Fibroblast of the aortic adventitia (primary cell): ENCODE measurements at places on chromosomes 12 and 14. TPM values are rescaled to one million over a fixed set of nuclear protein-coding genes. Genes with fewer than 3 reads are reported as not detected.

The LUM gene
- 88.8 and 582 TPM in 2 replicates for total RNA-seq

The OR6C2 gene
- not detected in 2 replicates for total RNA-seq

The TMEM260 gene
- total RNA-seq, result 6.4 and 19.1 TPM in 2 replicates

The CACNA1C gene
- 6.0 and 16.6 TPM in 2 replicates for total RNA-seq

The KRT83 gene
- total RNA-seq, result not detected in 2 replicates

The AMDHD1 gene
- 0.63 TPM in 1 of 2 replicates, not detected in the other for total RNA-seq

The DNAJC22 gene
- total RNA-seq, result 1.6 and 2.5 TPM in 2 replicates

The ANKS1B gene
- 1.5 and 47.0 TPM in 2 replicates for total RNA-seq

The TRIM9 gene
- total RNA-seq, result 0.49 and 1.6 TPM in 2 replicates

The TMCC3 gene
- total RNA-seq, result 0.65 and 0.72 TPM in 2 replicates

The KRT6C gene
- total RNA-seq, result not detected in 2 replicates

The RILPL1 gene
- 14.2 and 19.6 TPM in 2 replicates for total RNA-seq

The PRR4 gene
- 3.4 and 7.1 TPM in 2 replicates for total RNA-seq

The RTL1 gene
- total RNA-seq, result not detected in 2 replicates

The MRPL52 gene
- 14.2 and 69.9 TPM in 2 replicates for total RNA-seq

The GRIP1 gene
- 0.90 and 4.4 TPM in 2 replicates for total RNA-seq

The GALNT9 gene
- 0.49 TPM in 1 of 2 replicates, not detected in the other for total RNA-seq

The TEX52 gene
- total RNA-seq, result not detected in 2 replicates

The E2F7 gene
- total RNA-seq, result 2.3 and 23.4 TPM in 2 replicates

The IFNG-AS1 gene
- total RNA-seq, result 0.09 TPM in 1 of 2 replicates, not detected in the other

The GALNT6 gene
- total RNA-seq, result 0.74 and 22.1 TPM in 2 replicates

The TESPA1 gene
- not detected in 2 replicates for total RNA-seq

The IAPP gene
- not detected in 2 replicates for total RNA-seq

The PLEKHH1 gene
- total RNA-seq, result 0.45 TPM in 1 of 2 replicates, not detected in the other

DNA sequence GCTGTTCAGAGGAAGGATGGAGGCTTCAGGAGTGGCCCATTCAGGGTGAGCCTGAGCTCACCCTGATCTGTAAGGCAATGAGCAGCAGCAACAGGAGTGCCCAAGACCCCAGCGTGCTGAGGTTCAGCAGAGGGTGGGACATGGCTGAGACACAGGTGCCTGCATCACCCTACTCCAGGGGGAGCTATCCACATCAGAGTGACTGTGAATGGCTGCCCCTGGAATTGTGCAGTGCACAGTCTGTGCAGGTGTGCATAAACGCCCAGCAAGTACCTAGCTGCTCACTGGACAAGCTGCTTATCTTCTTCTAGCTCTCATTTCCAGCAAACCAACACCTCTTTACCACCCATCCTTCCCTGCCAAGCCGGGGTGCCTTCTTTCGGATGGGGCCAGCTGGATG, 140.6 kb upstream of the PRMT8 start:
- DNase-seq, result no peak

GRCh38 chr14:56081139-56081538, 37.1 kb upstream of the PELI2 start:
- peak; percentile 4 for DNase-seq

GRCh38 chr12:54053751-54054741, at the start of gene HOXC4:
HOXC4 (plus strand) TSS chr12:54053835; CDS start chr12:54053923, 88 bp downstream.
- peak; percentile 63 for DNase-seq

- no peak for DNase-seq
Measured at GRCh38 chr14:24966579-24966964, 83.4 kb downstream of the STXBP6 start.

- DNase-seq, result peak; percentile 65
Measured at GRCh38 chr12:49131894-49132461, 783 bp upstream of the TUBA1B start.

DNA sequence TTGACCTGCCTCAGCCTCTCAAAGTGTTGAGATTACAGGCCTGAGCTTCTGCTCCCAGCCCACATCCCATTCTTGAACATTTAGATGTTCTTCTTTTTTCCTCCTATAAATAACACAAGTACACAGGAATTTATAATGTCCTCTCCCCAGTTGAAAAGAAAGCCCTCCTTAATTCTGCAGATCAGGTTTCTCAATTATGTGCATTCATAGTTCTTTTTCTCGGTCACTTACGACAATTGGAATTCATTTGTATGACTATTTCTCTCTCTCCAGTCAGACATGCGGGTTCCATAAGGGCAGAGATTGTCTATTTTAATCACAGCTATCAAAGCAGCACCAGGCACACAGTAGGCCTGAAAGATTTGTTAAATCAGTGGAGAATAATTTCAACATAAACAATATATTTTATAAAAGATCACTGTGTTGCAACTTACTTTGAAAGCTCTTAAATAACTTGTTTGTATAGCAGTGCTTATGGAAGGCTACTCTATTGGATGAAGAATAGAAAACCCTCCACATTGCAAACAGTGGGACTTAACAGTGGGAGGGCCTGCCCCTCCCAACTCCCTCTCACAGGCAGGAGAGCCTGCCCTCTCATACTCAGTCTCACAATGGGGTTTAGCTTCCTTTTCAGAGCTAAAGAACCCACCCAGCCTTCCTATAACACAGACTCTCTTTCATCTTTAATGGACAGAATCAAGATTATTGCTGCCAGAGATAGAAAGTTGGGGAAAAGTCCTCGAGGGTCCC, 84.1 kb upstream of the TRAF3 start:
- no peak for DNase-seq

DNA sequence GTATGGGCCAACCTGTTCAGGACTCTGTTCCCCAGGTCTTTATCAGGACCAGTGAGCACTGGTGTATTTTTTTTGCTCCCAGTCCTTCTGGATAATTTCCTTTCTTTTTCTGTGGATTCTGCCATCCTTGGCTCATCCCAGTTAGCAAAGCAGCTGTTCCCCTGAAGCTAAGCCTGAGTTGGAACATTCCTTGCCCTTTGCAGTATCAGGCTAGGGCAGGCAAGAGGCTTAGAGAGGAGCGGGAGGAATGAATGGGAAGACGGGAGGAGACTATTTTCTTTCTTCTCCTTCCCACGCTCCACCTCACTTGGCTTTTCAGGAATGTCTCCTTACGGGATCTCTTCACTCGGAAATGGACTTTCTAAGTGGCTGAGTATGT, 29.2 kb downstream of the ERG28 start:
- DNase-seq, result peak; percentile 6

DNA sequence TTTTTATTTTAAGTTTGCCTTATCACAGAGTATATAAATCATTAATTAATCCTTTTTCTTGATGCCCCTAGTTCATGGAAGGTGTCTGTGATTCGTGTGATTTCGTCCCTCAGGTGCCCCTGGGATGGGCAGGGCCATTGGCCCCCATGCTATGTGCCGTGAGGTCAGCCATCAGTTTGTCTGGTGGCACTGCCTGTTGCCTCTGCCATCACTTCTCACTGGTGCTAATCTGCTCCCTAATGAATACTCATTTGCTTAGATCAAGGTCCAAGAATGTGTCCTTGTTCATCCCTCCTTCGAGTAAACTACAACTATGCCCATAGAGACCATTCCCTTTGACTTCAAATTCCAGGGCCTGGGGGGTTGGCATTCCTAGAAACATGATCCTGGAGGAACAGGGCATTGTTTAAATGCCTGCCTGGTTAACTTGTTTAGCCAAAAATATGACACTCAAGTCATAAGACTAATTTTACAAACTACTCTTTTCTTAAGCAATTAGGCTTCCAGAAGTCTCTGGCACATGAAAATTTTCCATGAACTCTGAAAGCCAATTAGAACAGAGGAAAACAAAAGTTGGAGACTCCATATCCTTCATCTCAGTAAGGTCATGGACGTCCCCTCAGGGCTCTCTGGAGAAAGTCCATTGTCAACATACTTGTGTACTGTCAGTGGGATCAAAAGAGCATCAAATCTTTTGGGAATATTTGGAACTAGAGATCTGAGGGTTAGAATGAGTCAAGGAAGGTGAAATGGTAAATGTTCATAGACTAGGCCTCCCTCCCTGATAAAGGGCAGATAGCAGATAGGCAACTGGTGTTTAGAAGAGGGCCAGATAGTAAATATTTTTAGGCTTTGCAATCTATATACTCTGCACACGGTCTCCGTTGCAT, 90.9 kb upstream of the PLXNC1 start:
- DNase-seq, result peak; percentile 49

DNA sequence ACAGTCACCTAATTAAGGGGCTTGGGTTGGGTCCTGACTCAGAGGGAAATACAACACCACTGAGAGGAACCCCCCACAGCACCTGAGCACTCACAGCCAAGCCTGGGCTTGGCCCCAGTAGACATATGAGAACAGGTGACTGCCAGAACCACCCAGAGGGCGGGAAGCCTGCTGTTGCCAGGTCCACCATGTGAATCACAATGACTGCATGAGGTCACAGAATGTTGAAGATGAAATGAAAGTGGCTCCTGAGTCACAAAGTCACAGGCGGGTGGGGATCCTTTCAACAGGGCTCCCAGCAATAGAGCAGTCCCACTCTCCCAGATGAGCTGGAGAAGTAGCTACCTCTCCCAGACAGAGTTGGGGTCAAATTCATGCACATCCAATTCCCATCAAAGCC, at the start of gene LRRC74A:
TSS of gene LRRC74A (plus strand) at position 287 of the 400 bp plus-strand sequence. CDS start 290 bp downstream, outside the sequence.
- no peak for DNase-seq

GRCh38 chr14:51087031-51087441, 7.9 kb downstream of the TRIM9 start:
- no peak for DNase-seq

- DNase-seq, result no peak
Measured at GRCh38 chr14:32494609-32495434, 165.7 kb downstream of the AKAP6 start.

GRCh38 chr14:47154276-47154797, 502.8 kb upstream of the RPL10L start:
- DNase-seq, result no peak

- no peak for DNase-seq
Measured at GRCh38 chr14:68346556-68347343, 446.1 kb downstream of the ZFP36L1 start.

DNA sequence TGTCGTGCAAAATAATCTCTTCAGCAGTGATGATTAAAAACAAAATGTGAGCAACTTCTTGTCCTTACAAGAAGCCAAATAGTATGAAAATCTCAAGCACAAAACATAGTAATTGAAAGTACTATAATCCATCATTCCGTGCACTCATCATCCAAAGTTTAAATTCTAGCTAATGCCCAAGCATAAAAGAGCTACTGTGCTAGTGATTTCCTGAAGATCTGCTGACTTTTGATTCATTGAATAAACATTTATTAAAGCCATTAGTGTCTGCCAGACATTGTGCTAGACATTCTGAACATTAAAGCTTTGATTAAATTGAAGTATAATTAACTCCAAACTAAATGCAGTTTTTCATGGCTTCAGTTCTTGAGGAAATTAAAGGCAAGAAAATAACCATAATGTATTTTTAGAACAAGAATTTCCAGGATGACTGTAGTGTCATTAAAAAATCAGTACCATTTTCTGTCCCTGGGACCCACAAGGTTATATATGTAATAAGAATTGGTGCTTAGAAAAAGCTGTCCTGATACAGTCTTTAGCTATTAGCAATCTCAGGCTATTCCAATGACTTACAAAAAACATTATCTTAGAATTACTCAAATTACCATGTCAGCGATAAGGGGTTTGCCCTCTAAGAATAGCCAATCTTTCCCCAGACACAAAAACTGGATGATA, 71.7 kb downstream of the CMAS start:
- no peak for DNase-seq

- DNase-seq, result peak; percentile 78
Measured at GRCh38 chr14:30243805-30244204, 315.2 kb upstream of the G2E3 start.

GRCh38 chr12:53107122-53107521, 3.8 kb downstream of the SOAT2 start:
- DNase-seq, result no peak

DNA sequence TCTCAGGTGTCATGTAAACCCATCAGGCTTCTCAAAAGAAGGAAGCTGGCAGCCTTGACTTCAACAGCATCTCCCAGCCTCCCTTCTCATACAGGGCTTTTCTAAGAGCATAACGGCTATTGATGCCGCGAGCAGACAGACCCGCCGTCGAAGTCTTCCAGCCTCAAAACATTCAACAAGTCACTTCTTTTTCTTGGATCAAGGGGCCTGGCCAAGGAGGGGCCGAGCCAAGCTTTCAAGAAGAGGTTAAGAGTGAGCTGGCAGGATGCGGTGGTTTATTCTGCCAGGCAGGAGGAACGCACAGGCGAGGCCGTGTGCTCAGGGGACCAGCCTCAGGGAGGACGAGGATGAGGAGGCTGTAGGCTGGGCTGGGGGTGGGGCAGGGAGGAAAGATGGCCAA, 102.9 kb upstream of the RFLNA start:
- no peak for DNase-seq

GRCh38 chr14:67680941-67681340, 6.5 kb upstream of the VTI1B start:
- DNase-seq, result no peak

DNA sequence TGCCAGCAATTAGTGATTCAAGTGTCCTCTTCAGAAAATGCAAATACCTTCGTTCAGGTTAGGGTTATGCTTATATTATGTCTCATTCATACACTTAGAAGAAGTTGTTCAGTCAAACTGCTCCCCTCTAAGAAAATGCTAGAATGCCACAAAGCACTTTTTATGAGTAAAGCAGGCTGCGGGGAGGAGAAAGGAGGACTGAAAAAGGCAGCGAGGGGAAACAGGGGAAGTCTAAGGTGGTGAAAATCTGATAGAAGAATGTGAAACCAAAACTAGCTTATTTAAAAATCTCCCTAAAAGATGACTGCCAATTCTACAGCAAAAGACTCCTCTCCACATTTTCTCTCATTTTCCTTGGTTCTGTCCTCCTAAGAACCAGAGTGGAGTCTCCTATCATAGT, 70.1 kb downstream of the PRKD1 start:
- no peak for DNase-seq

DNA sequence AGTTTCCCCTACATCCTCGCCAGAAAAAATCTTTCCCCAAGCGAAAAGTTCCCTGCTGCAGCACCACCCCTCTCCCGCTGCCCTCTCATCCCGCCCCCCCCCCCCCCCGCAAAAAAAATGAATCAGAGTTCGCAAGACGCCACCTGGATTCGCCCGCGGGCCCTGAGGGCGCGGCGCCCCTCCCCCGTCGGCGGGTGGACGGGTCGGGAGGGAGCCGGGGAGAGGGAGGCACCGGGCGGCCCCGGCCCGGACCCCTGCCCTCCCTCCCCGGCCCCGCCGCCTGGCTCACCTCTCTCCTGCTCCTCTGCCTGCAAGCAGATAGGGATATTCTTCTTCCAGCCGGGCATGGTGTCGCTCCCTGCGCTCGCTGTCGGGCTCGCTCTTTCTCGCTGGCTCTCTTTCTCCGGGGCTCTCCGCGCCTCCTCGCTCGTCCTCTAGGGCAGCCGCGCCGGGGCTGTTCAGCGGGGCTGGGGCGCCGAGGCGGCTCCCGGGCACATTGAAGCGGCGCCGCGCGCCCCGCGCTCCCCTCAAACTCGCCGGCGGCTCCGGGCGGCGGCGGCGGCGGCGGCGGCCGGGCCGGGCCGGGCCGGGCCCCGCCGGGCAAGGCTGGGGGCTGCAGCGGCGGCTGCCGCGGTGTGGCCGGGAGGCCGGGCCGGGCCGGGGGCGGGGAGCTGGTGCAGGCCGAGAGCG, 200.3 kb upstream of the CAND1 start:
- peak; percentile 13 for DNase-seq
